ENCODE measurements at places on chromosomes 11 and 22.

DNA sequence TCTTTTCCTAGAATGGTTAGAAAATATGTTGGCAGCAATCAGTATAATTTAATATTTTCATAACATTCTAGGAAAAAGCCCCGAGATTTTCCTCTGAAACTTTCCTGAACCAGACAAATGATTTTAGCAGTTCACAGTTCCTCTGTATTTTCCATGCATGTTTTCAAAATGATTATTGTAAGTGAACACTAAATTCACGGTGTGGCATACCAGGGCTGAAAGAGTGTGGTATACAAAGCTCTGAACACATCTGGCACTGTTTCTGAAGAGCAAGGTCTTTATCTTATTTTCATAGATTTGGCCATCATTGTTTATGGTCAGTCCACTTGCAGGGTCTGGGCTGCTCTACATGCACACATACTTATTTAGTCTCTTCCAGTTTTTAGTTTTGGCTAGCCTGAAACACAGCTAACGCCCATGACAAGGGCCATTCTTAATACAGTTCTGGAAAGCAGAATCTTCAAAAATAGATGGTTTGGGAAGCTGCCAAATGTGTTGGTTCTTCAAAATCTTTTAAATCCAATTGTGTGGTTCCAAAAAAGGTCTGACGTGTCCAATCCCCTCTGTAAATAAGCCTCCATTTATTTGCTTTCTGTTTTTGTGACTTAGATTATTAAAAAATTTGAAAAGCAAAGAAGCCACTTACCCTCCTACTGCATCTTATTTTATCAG lies 7.9 kb upstream of the GAB2 start:
- no peak for DNase-seq

- no peak for DNase-seq
These were observed 14.9 kb upstream of the PDGFB start for GRCh38 chr22:39259666-39260065.

GRCh38 chr11:98100689-98101088 lies 920.1 kb upstream of the CNTN5 start:
- no peak for DNase-seq

GRCh38 chr22:27993201-27993635 lies 74.2 kb upstream of the PITPNB start:
- DNase-seq, result no peak

DNA sequence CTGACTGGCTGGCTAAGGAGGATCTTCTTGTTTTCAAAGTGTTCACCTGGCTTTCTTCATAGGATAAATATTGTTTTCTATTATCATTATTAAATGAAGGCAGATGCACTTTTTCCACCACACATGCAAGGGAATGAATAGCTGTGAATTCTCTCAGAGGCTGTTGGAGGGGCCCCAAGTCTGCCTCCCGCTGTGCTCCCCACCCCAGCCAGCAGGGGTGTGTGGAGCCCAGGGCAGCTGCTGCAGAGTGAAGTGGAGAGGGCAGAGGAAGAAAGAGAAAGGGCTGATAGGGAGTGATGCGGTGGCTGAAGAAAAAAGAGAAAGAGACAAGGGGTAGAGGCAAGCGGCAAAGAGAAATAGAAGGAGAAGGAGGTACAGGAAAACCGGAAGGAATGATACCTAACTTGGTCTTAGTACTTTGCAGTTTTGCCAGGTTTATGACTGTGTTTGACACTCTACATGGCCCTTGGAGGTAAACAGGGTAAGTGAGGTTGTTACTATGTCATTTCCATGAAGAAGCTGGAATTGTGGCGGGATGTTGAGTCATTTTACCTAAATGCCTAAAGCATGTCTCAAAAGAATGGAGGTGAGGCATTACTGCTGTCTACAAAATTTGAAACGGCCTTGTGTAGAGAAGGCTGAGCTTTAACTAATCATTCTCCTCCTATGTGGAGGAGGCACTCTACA lies 145.7 kb upstream of the B3GAT1 start:
- no peak for DNase-seq

GRCh38 chr11:61163714-61164605 lies 2.7 kb upstream of the VPS37C start:
- no peak for DNase-seq

DNA sequence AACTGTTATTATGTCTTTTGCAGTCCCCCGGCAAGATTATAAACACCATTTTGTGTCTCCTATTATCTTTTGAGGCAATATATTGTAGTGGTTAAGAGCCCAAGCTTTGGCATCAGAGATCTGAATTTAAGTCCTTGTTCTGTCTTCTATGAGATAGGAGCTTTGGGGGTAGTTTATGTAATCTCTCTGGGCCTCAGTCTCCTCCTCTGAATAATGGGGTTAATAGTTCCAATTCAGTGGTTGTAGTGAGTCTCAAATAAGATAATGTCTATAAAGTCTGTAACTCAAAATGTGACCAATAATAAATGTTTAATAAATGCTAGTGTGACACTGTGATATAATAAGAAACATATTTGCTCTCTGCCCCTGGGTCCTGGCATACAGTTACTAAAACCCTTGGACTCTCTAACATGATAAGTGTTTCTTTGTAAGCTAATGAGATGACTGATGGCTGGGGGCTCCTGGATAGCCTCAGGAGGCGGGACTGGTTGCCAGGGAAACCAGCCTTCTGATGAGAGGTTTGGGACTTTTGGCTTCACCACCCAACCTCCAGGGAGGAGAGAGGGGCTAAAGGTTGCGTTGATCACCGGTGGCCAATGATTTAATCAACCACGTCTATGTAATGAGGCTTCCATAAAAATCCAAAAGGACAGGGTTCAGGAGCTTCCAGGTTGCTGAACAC lies 183.4 kb upstream of the MTMR2 start:
- DNase-seq, result no peak

DNA sequence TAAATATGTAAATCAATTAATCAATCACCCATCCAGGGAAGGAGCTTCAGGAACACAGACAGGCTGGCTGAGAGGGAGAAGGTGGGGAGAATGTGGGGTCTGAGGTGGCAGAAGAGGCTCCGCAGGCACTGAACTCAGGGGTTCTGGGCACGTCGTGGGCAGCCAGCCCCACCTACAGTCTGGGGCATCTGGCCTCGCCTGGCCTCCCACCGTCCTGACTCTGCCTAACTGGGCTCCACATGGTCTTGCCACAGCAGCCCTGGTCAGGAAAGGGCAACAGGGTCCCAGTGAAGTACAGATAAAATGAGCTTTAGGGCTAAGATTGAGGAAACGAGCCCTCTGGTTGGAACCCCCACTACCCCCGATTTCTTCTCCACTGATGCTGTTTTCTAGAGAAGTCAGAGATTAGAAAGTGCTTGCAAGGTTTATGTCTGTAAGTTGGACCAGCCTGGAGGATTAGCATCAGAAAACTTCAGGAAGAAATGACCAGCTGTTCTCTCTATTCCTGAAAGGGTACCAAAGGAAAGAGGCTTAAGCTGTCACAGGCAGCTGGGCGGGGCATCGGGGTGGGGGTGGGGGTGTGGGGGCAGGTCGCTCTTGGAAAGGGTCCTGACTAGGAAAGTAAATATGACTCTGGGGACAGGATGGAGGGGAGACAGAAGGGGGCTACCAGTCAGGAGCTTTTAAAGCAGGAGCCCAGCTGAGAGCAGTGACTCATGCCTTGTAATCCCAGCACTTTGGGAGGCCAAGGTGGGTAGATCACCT lies 261.7 kb downstream of the BUD13 start:
- no peak for DNase-seq

DNA sequence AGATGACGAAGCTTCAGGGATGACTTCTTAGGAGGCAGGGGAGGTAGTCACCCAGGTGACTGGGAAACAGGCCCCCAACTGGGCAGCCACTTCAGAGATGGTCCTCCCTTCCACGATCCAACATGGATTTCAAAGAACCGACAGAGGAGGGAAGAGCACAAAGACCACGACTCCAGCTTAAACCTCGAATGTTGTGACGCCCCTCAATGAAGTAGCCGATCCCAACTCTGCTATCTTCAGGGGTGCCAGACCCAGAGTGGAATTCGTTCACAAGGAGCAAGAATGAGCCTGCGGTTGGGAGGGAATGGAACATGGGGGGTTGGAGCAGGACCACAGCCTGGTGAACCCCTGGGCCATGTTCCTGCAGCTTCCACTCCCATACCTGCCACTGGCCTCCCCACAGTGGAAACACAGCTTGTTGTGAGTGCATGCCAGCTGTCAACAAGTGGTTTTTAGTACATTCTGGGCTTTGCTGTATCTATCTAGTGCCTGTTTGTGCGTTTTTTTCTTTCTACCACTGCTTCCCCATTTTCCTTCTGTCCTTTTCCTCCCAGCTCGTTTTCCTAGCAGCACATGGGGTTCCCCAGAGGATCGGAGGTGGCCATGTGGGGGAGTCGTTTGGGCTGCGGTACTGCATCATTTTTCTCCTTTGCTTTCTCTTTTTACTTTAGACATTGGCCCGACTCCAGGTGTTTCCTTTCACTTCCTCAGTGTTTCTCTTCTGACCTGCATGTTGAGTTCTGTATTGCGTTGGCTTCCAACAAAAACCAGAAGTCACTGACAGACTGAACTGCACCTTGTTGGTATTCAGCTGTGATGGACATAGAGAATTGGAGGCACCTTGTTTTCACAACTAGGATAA lies 65.8 kb downstream of the MORC2 start:
- no peak for DNase-seq

DNA sequence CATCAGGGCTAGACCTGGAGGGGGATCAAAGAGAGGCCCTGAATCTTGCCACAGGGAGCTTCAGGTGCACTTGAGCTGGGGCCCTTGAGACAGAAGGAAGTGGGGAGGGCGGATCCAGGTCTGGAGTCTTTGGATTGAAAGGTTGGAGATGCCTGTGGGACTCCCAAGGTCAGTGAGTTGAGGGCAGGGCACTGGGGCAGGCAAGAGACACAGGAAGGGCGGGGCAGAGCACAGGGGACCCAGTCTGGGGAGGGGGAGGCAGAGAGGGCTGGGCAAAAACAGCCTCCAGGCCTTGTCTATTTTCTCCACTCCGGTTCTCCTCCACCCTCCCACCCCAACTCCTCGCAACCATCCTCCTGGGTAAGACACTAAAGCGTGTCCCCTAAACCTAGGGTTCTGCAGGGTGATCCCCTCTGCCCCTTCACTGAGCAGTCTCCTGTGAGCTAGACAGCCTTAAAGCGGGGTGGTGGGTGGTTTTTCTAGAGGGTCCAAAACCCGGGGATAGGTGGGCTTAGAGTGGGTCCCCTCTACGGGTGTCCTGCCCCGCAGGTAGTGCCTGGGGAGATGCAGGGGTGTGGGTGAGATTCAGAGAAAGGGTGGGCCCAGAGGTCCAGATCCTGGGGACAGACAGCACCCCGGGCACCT lies 38.6 kb upstream of the CELSR1 start:
- no peak for DNase-seq

Measured in AG20443 (cell line).